ENCODE measurements at places on chromosomes 6 and 20. TPM values are rescaled to one million over a fixed set of nuclear protein-coding genes. Genes with fewer than 3 reads are reported as not detected.

Gene SLC22A2
- total RNA-seq, result not detected

DNA sequence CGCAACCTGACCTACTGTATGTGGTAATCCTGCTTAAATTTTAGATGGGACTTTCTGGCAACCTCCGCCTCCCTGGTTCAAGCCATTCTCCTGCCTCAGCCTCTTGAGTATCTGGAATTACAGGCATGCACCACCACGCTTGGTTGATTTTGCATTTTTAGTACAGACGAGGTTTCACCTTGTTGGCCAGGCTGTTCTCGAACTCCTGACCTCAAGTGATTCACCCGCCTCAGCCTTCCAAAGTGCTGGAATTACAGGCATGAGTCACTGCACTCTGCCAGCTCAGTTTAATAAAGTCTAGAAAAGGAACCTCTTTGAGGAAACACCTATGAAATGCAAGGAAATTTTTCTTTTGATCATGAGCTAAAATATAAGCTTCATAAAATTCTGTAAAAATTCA lies 9.0 kb upstream of the PLCB4 start:
- H3K27me3 ChIP-seq, result no peaks in the 10 kb centered on the region
- no peak overlapping the region for H3K4me3 ChIP-seq
- no peaks in the 10 kb centered on the region for H3K36me3 ChIP-seq
- H3K27ac ChIP-seq, result no peak overlapping the region
- H3K4me1 ChIP-seq, result no peaks in the 10 kb centered on the region
- DNase-seq, result no peak

Gene TMEM217
- total RNA-seq, result 0.15 TPM

- H3K27me3 ChIP-seq, result no peaks in the 10 kb centered on the region
- no peak overlapping the region for H3K27ac ChIP-seq
- H3K36me3 ChIP-seq, result no peaks in the 10 kb centered on the region
- H3K4me3 ChIP-seq, result no peak overlapping the region
- H3K4me1 ChIP-seq, result peaks cover 6% of the 10 kb centered on the region
These were observed 58.4 kb downstream of the HIVEP2 start for GRCh38 chr6:142886431-142887170.

- H3K4me1 ChIP-seq, result no peaks in the 10 kb centered on the region
- no peak overlapping the region for H3K4me3 ChIP-seq
- DNase-seq, result no peak
- no peaks in the 10 kb centered on the region for H3K27me3 ChIP-seq
- no peak overlapping the region for H3K27ac ChIP-seq
These were observed 104.4 kb downstream of the NCR2 start for GRCh38 chr6:41439524-41440418.

Data from right lobe of liver (tissue), 6 donors.